Occipital lobe (tissue), 3 donors: ENCODE measurements at places on chromosomes 4 and X. TPM values are rescaled to one million over a fixed set of nuclear protein-coding genes. Genes with fewer than 3 reads are reported as not detected.

WWC2 gene
- 15.1 TPM for total RNA-seq

PCDH18 gene
- total RNA-seq = 26.0 TPM

FAM120C gene
- 7.2 TPM for total RNA-seq

TLR7 gene
- 1.2 TPM for total RNA-seq

PDGFRA gene
- total RNA-seq = 74.7 TPM

ZNF732 gene
- 1.4 TPM for total RNA-seq

MID1 gene
- total RNA-seq = 24.6 TPM

KLHL4 gene
- total RNA-seq = 50.1 TPM

CSAG3 gene
- total RNA-seq = not detected

RHOXF2B gene
- total RNA-seq = not detected

CTAG1A gene
- total RNA-seq = not detected

GRCh38 chr4:151260526-151260925 lies 16.4 kb upstream of the PRSS48 start:
- no peak for DNase-seq

DNA sequence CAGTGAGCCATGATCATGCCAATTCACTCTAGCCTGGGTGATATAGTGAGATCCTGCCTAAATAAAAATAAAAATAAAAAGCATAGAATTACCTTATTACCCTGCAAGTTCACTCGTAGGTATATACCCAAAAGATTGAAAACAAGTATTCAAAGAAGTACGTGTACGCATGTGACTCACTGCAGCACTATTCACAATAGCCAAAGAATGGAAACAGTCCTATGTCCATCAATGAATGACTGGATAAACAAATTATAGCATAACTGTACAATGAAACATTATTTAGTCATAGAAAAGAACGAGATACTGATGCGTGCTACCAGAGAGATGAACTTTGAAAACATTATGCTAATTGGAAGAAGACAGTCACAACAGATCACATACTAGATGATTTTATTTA lies 204.6 kb upstream of the DIAPH2 start:
- DNase-seq = no peak

- DNase-seq = no peak
Measured at GRCh38 chr4:909821-910220, 22.3 kb downstream of the GAK start.

- DNase-seq = no peak
Measured at GRCh38 chrX:150099316-150099715, 161.0 kb upstream of the EOLA2 start.

GRCh38 chr4:56863441-56864139 lies 42.1 kb upstream of the SPINK2 start:
- no peak for DNase-seq

- DNase-seq = no peak
Measured at GRCh38 chr4:22338796-22339195, 177.1 kb downstream of the ADGRA3 start.

DNA sequence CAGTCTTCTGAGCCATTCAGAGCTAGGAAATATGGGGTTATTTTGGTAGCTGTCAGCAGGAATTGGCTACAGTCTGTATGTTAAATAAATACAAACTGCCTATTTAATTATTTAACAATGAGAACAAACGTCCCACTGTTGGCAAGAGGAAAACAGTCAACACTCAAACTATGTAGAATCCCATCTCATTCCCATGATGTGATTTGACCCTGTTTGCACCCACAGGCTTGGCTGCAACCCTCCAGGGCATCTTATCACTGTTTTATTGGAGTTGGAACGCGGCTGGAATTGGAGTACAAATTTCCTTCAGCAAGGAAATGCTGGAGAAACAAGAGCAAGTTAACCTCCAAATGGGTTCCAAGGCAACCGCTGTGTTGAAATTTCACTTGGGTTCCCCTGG lies 124.0 kb downstream of the KIT start:
- no peak for DNase-seq

GRCh38 chrX:298993-299392 lies 17.8 kb downstream of the PLCXD1 start:
- no peak for DNase-seq

GRCh38 chr4:80360900-80361299 lies 25.4 kb downstream of the CFAP299 start:
- no peak for DNase-seq

DNA sequence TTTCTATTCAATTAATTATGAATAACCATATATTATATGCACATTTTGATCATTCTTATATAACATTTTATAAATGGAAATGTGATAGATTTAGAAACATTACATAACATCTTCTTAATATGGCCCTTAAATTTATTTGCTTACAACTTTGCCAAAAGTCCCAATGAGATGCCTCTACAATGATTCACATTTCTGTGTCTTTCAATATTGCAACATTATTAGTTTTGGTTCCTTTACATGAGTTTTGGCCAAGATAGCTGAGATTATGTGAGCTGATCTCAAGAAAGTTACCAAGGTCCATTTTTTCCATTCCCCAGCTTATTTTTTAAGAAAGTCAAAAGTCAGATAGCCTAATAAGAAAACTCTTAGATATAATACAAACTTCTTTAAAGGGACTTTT lies 361.2 kb downstream of the PCDH7 start:
- DNase-seq = no peak

GRCh38 chrX:16826207-16826606 lies 39.9 kb downstream of the TXLNG start:
- no peak for DNase-seq

DNA sequence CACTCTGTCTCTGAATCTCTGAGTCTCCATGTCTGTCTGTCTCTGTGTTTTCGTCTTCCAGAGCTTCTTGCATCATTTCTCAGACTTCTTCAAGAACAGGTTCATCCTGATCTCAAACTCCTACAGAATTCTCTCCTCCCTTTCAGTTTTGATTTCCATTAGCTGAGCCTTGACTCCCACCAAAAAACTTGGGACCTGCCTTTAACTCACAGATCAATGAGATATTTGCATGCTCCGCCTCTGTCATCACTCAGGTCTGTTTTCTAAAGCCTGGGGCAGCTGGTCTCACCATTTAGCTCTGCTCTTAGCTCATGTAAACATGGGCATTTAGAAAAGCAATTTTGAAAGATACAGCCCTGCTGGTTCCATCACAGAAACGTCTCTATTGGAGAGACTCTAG lies 8.6 kb downstream of the DAPP1 start:
- no peak for DNase-seq

- no peak for DNase-seq
Measured at GRCh38 chrX:47878198-47878597, 41.5 kb downstream of the ZNF81 start.

DNA sequence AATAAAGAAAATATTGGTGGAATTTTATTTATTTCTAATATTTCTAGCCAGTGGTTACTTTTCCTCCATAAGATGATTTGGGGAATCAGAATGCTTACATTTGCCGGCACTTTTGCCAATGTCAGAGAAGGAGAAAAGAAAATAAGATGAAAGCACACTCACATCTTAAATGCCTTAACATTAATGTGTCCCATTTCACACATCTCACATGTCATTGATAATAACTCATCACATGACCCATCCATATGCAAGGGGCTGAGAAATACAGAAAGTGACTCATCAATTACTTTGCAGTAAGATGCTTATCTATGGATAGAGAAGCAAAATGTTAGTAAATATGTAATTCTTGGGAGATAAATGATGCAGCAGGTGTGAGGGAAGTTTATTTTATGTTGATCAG lies 1531.0 kb downstream of the PCDH7 start:
- no peak for DNase-seq

DNA sequence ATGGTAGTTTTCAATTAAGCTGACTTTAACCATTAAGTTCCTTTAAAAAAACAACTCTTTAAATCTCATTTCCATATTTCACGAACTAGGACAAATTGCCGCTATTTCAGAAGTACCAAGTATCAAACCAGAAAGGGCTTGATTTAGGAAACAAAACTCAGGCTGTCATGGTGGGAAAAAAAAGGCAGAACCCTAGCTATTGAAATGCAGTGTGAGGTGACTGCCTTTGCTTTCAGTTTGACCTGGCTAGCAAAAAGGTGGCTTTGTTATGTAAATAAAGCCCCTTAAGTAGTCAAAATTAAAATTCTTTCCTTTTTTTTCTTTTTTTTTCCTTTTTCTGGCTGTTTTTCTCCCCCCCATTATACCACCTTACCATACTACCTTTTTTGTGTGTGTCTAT lies 40.6 kb upstream of the CYP2U1 start:
- no peak for DNase-seq

DNA sequence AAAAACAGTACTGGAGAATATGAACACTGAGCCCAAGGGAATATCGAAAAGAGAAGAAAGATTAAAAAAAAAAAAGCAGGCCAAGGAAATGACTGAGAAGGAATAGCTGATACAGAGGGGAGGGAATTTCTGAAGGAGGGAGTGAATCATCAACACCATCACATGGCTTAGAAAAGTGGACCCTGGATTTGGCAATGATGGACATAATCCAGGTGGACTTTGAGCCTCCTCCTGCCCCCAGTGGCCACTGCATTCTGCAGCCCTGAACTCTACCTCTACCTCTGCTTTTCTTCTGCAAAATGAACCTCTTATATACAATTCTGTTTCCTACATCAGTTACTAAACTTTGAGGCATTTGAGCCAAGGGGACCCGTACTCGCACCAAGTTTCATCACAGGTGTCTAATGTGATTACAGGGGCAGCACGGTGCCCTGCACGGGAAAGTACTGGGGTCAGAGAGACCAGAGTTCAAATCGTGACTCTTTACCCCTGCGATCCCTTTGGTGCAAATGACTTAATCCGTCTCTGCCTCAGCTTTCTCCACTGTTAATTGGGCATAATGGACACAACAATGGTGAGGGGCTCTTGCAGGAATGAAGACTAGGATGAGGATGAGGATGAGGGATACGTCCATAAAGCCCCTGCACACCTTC lies 1.1 kb downstream of the OCIAD2 start:
- DNase-seq = no peak

DNA sequence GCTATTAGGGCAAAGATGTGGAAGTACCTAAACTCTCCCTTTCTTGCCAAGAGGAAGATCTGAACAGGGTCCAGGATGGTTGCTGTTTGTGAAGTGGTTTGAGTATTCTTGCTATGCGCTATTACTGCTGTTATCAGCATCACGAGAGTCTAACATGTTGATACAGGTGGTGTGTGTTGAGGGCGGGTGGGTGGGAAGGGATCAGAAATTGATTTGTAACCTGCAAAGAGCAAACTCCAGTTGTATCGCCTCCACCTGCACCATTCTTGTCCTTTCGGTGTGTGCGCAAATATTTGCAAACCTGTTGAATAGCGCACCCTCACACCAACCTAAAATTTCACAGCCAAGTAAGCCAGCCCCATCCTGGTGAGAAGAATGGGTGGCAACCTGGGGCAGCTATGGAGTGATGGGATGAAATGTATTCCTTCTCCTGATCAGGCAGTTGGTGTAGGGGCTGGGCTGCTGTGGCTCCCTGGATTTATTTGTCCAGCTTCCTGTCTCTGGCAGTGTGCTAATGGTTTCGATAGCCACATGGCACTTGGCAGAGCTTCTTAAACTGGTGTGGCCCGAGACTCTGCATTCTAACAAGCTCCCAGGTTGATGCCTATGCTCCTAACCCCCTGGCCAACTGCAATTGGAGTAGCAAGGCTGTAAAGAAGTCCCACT lies 102.6 kb upstream of the SCML1 start:
- DNase-seq = no peak

GRCh38 chr4:138901177-138901576 lies 114.4 kb upstream of the NOCT start:
- no peak for DNase-seq

DNA sequence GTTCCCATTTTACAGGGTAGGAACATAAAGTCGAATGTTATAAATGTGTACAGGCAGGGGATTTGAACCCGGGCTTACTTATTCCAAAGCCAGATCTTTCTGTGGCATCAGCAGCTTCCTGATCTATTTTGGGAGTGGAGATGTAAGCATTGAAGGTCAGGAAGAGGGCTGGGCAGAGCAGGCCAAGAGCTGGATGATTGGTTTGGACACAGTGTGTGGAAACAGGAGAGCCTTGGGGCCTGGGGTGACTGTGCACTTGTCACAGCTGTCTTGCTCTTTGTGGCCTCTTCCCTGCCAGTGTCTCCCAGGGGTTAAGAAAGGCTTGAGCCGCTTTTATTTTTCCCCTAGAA lies 127.9 kb upstream of the ENPP6 start:
- DNase-seq = no peak

DNA sequence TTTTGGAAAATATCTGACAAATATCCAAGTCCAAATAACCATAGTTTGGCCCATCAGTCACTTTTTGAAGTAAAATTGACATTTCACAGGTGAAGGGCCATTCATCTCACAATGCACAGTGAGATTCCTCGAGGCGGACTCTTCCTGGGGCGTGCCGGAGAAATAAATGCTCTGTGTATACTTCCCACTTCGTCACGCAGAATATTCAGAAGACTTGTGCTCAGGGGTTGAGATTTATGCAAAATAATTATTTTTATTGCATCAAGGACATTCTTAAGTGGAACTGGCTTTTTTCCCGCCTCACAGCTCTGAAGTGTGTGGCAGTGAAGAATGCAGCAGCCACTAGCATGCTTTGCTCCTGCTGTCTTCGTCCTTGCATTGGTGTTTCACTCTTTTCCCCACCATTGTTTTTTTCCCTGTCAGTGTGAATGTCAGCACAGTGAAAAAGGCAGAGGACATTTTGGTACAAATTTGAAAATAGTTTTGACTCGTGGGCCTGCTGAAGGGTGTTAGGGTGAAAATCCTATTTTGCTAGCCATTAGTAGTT lies 70.6 kb downstream of the FAM193A start:
- DNase-seq = no peak

DNA sequence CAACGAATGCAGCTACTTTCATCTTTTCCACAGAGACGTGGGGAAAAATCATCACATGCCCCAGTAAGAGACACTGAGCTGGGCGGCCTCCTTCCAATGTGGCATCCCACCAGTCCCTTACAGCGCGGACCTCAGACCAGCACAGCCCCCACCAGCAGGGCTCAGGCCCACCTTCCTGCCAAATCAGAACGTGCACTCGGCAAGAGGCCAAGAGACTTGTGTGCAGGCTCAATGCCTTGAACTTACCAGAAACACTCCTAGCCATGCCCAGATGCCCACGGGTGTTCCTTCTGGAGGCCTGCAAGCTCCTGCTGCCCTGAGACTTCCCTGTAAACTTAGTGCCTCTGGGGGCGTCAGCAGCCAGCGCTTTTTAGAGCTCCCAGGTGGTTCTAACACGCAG lies 31.2 kb downstream of the WDR1 start:
- no peak for DNase-seq

DNA sequence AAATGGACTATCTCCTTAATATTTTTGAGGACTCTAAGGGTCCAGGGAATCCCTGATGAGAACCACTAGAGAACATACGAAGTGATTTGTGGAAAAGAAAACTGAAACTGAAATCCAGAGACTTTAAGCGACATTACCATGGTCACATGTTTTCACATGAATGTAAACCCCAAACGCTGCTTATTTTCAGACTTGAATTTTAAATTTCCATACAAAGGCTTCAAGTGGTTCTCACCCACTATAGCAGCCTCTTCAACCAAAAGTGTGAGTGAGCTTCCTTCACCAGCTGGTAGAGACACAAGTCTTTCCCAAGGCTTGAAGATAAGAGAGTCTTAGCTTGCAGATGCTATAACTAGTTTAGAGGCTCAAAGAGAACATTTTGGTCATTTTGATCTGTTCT lies 232.7 kb downstream of the MGST2 start:
- no peak for DNase-seq
